ENCODE measurements at places on chromosomes 7 and 10.
A peak's percentile ranks its signal among the peaks of the same experiment; 100 is the strongest.

- no peak for DNase-seq
These were observed 327.3 kb downstream of the ADARB2 start for GRCh38 chr10:1410032-1410431.

- DNase-seq, result no peak
These were observed 45.8 kb upstream of the SRRM3 start for GRCh38 chr7:76155938-76156337.

GRCh38 chr7:25839084-25839769, 312.8 kb upstream of the NFE2L3 start:
- no peak for DNase-seq

DNA sequence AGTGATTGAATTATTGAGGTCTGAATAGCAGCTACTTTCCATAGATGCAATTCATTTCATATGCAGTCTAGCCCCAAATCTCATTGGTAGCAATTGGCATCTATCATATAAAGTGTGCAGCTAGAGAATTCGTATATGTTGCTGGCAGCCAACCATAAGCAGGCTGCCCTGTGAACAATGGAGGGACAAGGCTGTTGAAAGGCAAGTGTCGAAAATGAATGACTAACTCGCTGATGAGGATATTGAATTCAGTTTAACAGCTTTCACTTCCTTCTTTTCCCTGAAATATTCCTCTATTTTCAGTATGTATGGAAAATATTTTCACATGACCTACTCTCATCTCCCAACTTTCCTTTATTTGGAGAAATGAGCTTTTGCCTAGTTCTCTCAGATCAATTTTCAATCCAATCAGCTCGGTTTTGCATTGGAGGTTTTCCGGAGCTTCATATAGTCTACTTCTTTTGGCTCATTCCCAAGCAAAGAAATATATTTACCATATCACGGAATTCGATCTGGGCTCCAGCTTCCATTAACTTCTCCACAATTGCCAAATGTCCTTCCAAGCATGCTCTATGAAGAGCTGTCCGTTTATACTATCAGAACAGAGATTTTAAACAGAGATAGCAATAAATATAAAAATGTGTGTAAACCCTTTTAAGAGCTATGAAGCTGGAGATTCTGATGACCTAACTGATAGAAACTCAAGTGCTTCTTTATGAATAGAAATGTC, 3.5 kb downstream of the ANKRD1 start:
- no peak for DNase-seq

DNA sequence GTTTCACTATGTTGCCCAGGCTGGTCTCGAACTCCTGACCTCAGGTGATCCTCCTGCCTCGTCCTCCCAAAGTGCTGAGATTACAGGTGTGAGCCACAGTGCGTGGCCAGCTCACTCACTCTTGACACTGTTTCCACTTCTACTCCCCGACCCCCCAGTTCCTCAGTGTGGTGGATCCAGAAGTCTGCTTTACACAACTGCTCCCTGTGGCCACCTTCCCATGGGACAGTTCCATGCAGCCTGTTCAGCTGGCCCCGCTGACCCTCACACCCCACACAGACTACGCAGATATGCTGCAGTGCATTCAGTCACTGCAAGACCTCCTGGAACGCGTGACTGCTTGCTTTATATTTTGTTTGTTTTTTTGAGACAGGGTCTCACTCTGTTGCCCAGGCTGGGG, 86.4 kb downstream of the SEPTIN14 start:
- no peak for DNase-seq

DNA sequence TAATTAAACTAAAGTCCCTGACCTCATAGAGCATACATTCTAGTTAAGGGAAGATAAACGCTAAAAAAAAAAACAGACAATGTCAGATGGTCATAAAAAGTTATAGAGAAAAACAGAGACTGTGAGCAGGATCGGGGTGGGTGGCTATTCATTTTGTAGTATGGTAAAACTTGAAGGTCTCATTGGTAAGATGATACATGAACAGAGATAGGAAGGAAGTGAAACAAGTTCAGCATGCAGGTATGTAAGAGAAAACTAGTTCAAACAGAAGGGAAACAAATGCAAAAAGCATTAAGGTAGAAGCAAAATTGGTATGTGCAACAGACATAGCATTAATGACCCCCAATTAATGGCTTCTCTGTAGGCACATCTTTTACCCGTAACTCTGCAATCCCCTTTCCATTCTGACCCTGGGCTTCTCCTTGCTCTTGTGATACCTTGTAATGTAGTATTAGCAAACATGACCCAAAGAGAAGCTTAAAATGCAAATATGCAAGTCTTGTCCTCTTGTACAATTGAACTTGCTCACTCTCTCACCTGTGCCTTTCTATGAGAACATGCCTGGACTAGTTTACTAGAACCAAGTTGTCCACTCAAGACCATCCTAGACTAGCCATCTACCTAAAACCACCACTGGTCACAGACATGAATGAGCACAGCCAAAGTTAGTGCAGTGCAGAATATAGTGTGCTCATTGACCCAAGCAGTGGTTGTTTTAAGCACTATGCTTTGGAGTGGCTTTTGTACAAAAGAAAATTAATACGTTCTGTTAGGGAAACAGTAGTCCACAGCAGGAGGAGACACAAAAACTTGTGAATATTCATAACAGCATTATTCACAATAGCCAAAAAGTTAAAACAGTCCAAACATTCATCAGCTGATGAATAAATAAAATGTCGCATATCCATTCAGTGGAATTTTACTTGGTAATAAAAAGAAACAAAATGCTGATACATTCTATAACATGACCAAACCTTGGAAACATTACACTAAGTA, 57.0 kb downstream of the BRAF start:
- DNase-seq, result no peak

DNA sequence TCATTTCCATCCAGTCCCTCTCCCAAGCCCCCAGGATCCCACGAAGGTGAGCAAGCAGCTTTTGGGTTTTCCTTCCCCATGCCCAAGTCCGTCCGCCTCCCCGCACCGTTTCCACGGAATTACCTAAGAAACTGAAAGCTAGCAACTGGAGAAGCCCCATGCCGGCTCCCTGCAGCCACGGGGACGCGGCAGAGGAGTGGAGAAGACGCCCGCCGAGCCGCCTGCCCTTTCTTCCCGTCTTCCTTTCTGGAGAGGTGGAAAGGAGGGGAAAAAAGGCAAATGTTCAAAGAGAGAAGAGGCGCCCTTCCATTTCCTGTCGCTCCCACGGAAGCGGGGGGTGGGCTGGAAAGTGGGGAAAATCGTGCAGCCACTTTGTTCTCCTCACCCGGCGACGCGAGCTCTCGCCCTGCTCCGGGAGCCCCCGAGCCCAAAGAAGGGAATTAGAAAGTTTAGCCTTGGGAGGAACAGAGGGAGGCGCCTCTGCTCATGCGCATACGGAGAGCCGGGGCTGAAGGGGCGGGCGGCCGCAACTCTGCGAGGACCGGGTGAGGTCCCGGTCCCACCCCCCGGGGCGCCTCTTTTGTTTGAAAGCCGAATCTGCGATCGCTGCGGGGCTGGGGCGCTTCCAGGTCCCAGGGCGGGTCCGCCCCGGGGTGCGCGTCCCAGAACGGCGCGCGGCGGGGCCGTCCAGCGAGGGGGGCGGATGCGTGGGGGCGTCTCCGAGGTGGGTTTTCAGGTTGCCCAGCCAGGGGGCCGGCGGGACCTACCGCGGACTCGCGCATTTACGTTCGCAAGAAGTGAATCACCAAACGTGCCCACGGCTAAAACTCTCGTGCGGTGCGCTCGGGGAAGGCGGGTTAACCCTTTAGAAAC, at the start of gene LAMB1:
Gene LAMB1 (minus strand): TSS at position 436 of the 873 bp plus-strand sequence. CDS start 276 bp downstream, at position 160.
- no peak for DNase-seq

- DNase-seq, result no peak
These were observed 82.7 kb downstream of the ZRANB1 start for GRCh38 chr10:125024497-125025234.

- peak; percentile 60 for DNase-seq
These were observed 130.0 kb downstream of the FAM53B start for GRCh38 chr10:124614003-124614659.

DNA sequence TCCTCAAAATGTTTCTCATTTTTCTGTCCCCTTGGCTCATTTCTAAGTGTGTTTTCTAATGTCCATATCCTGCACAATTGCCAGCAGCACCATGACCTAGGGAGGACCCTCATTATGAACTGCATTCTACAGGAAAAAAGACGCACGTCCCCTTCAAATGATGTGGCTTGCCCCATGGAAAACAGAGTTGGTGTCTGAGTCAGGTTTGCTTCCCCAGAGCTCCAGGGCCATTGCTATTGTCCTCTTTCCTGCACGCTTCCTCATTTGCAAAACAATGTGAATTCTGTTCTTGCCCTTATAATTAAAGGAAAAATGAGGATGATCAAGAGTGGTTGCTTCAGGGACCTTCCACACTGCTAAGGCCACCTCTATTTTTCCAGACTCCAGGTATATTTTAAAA, 14.7 kb upstream of the ASB4 start:
- no peak for DNase-seq

- DNase-seq, result no peak
These were observed 186.6 kb downstream of the RAB11FIP2 start for GRCh38 chr10:117860135-117860534.

- no peak for DNase-seq
These were observed 65.3 kb downstream of the FRMPD2 start for GRCh38 chr10:48209241-48209640.

GRCh38 chr7:39248041-39248691, 270.5 kb downstream of the POU6F2 start:
- DNase-seq, result no peak

DNA sequence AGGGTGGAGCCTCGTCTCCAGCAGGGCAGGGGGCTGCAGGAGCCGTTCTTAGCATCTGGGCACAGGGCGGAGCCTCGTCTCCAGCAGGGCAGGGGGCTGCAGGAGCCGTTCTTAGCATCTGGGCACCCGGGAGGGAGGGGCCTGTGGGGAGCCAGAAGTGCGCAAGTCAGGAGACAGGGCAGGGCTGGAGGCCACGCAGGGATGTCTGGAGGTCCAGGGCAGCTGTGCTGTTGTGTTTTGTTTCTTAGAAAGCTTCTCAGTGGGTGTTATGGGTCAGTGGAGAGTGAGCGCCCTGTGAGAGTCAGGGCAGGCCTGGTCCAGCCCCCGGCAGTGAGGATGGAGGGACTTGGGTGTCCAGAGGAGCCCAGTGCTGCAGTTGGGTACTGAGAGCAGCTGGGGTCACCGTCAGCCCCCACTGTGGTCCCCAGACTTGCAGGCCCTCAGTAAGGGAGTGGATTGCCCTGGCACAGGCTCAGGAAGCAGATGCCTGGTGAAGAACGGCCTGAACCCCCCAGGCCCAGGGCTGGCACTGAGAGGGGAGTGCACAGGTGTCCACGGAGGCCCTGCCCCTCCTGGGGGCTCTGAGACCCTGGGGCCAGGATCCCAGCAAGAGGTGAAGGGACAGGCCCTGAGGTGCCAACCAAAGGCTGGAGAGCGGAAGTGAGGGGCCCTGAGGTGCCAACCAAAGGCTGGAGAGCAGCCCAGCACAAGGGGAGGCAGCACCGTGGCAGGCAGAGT, 29.8 kb downstream of the FAM20C start:
- DNase-seq, result no peak

DNA sequence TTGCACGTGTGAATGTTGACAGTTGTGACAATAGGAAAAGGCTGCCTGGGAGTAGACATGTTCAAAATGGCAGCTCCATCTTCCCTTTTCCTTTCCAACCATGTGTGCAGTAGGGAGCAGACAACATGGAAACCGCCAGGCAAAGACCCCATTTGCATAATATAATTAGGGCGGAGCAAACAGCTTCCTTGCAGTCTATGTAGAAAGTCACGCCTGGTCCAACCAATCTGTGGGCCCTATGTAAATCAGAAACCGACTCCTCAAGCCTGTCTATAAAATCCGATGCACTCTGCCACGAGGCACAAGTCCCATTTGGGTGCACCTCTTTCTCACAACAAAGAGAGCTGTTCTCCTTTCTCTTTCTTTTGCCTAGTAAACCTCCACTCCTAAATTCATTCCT, 19.6 kb downstream of the NEBL start:
- DNase-seq, result no peak

- peak; percentile 9 for DNase-seq
These were observed 635 bp downstream of the ZNF12 start for GRCh38 chr7:6705959-6706665.

GRCh38 chr7:115672024-115672423, 358.5 kb downstream of the TFEC start:
- no peak for DNase-seq

DNA sequence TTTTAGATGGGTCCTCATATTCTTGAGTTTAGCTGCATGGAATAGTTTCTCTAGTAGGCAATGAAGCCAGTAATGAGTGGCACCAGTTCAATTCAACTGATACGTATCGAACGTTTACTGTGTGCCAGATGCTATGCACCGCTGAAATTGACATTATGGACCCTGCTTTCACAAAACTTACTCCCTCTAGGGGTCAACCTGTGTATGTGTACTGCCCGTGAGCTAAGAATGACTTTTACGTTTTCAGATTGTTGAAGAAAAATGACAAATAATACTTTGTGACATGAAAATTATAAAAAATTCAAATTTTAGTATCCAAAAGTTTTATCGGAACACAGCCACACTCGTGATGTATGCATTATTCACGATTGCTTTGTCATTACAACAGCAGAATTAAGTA, 95.5 kb downstream of the ZMYND11 start:
- no peak for DNase-seq

DNA sequence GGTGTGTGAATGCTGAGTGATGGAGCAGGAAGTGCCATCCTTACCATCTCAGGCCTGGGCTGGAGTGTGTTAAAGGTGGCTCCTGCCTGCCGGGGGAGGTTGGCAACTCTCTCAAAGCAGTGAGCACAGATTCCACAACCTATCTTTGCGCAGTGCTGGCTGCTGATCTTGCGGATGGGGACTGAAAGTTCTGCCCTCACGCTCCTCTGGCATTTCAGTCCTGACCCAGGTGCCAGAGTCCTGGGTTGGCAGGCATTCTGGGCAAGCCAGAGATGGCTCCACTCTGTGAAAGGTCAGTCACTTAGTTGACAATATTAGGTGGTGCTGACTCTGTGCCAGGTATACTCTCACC, 315.5 kb downstream of the RPS24 start:
- DNase-seq, result no peak

- DNase-seq, result no peak
These were observed 15.0 kb upstream of the MCM10 start for GRCh38 chr10:13146379-13146778.

DNA sequence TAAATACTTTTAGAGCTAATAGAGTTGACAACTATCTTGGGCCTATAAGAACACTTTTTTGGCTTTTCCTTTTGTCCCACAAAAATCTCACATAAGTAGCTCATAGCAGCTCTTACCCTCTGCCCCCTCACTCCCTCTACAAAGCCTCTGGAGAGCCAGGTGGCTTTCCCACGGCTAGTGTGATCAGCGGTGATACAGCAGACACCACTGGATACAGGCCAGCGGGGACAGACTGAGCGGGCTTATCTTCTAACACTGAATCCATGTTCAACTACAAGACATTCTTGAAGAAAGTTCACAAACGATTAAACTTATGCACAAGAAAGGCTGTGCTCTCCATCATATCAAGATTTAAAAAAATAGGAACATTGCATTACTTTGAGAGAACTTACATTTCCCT, 377.2 kb downstream of the PARD3 start:
- no peak for DNase-seq

GRCh38 chr7:81399471-81399870, 370.4 kb downstream of the HGF start:
- no peak for DNase-seq

- DNase-seq, result no peak
These were observed 39.2 kb downstream of the ST8SIA6 start for GRCh38 chr10:17415046-17415658.
